ENCODE measurements at places on chromosomes 16 and 17.

GRCh38 chr16:12906271-12906670 is 4.9 kb downstream of the SHISA9 start:
- no peak for DNase-seq

GRCh38 chr17:10251212-10251948 is 53.0 kb upstream of the GAS7 start:
- DNase-seq = no peak

GRCh38 chr16:80122115-80122514 is 418.7 kb upstream of the DYNLRB2 start:
- peak; percentile 50 for DNase-seq

- DNase-seq = peak; percentile 23
These were observed 1.6 kb downstream of the ASIC2 start for GRCh38 chr17:33291248-33292200.

- DNase-seq = no peak
These were observed 35.2 kb downstream of the ARHGAP23 start for GRCh38 chr17:38463451-38463858.

- peak; percentile 75 for DNase-seq
These were observed 32.9 kb downstream of the CPSF4L start for GRCh38 chr17:73228748-73229236.

DNA sequence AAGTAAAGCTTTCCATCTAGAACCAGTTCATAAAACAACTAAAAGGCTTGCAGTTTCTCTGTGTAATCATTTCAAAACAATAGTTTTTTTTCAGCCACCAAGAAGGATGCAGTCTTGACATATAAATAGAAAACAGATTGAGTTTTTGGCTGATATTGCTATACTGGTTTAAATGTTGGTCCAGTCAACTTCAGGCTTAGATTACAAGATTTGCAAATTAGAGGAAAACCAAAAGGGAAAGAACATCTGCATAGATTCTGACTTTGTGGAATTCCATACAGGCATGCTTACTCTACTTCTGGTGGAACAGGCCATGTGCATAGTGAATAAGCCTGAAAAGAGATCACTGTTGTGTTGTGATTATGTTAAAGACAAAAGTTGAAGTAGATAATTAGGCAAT is 150.3 kb downstream of the BCAS3 start:
- peak; percentile 2 for DNase-seq

GRCh38 chr17:77375917-77376651 is 235.3 kb downstream of the SEC14L1 start:
- peak; percentile 87 for DNase-seq

DNA sequence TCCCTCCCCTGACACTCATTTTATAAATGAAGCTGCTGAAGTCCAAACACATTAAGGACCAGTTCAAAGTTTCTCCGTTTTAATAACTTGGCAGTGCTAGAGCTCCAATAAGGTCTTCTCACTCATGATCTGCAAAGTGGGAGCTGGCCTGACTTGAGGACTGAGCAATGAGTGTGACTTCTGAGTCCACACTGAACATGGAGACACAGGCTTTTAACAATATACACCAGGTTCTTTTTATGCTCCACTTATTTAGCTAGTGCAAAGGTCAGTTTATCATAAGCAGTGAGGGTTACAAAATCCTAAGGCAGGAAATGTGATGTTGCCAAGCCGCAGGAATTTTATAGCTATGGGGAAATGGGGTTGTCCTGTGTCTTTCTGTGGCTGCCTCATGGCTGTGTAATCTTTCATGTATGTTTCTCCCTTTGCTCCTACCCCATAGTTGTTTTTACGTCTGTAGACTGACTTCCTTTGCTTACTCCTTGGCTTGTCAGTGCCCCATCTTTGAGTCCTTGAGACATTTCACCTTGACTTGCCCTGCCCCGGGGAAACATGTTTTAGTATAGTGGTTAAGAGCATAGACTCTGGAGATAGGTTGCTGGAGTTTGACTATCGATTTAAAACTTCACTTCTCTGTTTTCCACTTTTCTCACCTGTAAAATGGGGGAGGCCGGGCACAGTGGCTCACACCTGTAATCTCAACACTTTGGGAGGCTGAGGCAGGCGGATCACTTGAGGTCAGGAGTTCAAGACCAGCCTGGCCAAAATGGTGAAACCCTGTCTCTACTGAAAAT is 12.2 kb upstream of the MMD start:
- DNase-seq = peak; percentile 97

GRCh38 chr16:65244787-65245186 is 122.9 kb upstream of the CDH11 start:
- DNase-seq = no peak

DNA sequence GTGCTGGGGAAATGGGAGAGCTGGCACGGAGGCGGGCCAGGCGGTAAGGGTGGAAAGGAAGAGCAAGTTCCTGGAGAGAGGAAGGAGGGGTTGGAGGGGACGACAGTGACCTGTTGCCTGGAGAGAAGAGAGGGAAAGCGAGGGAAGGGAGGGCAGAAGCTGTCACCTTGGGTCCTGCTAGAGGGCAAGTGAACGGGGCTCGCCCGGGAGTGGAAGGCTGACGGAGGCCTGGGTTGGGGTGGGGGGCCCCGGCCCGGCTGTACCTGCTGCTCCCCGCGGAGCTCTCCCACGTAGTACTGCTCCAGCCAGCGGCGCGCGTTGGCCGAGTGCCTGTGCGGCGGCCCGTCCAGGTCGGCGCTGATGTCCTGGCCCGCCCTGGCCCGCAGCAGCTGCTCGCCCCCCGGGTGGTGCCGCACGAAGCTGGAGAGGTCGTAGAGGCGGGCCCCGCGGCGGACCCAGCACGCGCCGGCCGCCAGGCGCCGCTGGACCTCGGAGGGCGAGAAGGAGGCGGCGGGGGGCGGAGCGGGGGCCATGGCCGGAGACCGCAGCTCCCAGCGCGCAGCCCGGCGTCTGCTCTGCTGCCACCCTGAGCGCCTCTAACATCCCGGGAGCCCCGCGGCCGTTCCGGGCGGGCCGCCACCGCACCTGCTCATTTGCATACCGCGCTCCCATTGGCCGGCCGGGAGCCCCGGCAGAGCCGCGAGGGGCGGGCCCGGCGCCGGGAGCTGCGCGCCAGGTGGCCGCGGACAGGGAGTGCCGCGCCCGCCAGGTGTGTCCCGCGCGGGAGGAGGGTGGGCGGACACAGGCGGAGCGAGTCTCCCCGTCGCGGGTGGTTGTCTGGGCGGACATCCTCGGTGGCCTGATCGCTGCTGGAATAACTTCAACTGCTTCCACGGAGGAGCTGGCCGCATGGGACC is at the start of gene FA2H:
Gene FA2H (minus strand): TSS at position 598 of the 917 bp plus-strand sequence. CDS start 65 bp downstream, at position 533.
- peak; percentile 6 for DNase-seq

- DNase-seq = no peak
These were observed 12.4 kb downstream of the TENT4B start for GRCh38 chr16:50165473-50165872.

GRCh38 chr16:67934306-67935100 is 2.1 kb downstream of the PSMB10 start:
- no peak for DNase-seq

DNA sequence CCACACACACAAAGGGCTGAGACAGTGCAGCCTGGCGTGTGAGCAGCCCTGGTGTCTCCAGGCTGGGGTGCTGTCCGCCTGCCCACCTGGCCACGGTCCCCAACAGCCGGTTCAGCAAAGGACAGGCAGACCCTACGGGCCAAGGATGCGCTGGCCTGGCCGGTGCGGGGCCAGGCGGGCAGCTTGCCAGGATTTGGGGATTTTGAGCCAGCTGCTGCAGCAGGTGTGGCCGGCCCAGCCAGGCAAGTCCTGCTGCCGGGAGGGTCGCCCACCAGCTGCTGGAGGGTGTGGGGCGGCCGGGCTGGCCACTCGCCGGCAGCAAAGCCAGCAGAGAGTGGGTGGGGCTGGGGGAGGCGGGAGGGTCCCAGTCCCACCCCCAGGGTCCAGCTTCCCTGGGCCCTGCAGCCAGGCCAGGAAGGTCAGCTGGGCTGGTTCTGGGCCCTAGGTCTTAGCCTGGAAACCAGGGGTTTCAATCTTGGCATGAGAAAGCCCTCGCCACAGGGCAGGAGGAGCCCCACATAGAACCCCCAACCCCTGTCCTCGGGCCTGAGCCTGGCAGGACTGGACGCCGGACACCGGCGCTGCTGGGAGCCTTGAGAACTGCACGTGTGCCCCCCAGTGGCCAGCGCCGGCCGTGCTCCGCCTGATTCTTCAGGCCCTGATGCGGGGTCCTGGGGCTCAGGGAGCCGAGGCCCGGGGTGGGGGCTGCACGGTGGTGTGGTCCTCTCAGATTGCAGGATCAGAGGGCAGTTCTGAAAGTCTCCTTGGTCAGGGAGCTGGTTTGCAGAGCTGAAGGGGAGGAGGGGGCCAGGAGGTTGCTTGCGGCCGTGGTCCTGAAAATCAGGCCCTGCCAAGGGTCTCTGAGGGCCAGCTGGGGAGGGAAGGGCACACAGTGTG is 17.6 kb upstream of the SSTR5 start:
- DNase-seq = peak; percentile 11

DNA sequence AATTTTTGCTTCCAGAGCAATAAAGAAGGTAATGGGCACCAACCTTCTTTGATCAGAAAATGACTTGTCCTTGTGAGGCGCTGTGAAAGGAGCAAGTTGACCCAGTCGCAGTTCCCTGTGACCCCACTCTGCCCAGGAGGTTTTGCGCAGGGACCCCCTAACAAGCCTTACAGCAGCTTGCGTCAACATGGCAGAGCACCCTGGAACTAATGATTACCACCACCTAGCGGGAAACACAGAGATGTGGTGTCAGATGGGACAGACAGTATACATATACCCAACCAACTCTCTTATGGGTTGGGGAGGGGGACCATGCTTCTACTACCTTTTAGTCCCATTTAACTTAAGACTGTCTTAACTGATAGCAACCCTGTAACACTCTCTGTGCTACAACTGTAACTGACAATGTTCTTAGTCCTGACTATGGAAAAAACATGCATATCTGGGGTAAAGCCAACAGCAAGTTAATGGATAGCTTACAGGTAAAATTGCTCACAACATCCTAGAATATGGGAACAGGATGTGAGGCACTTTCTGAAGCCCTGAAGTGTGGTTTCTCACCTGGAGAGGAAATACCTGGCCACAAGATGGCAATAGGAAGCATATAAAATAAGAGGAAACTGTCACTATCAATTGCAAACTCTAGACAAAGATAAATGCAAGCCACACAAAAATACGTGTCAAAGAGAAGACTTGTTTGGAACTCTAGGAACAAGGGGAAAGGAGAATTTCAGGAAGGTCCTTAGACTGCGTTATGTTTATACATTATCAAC is 3.0 kb downstream of the KARS1 start:
- DNase-seq = no peak

- DNase-seq = no peak
These were observed 65.9 kb downstream of the VPS35L start for GRCh38 chr16:19621445-19621844.

- no peak for DNase-seq
These were observed 106.8 kb downstream of the DNAH9 start for GRCh38 chr17:11705111-11705510.

- no peak for DNase-seq
These were observed 529.1 kb downstream of the HS3ST4 start for GRCh38 chr16:26220894-26221293.

GRCh38 chr17:70268383-70268782 is 99.1 kb downstream of the KCNJ2 start:
- DNase-seq = no peak

- no peak for DNase-seq
These were observed 111.8 kb downstream of the SDK2 start for GRCh38 chr17:73532421-73532901.

GRCh38 chr17:32314636-32315035 is 27.3 kb downstream of the C17orf75 start:
- no peak for DNase-seq

DNA sequence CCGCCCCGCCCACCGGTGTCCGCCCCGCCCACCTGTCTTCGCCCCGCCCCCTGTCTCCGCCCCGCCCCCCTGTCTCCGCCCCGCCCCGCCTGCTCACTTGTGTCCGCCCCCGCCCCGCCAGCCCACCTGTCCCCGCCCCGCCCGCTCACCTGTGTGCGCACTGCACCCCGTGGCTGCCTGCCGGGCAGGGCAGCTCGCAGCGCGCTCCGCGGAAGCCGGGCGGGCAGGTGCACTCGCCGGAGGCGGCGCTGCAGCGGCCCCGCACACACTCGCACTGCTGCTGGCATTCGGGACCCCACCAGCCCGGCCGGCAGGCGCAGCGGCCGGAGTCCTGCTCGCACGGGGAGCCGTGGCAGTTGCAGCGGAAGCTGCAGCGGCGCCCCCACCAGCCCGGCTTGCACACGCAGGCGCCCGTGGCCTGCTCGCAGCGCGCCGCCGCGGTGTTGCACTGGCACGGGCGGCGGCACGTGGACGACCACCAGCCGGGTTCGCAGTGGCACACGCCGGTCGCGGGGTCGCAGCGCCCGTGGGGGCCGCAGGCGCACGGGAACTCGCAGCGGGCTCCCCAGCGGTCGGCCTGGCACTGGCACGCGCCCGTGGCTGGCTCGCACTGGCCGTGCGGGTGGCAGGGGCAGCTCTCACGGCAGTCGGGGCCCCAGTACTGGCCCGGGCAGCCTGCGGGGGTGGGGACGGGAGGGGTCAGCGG is 2.1 kb downstream of the SCARF1 start:
- DNase-seq = no peak

DNA sequence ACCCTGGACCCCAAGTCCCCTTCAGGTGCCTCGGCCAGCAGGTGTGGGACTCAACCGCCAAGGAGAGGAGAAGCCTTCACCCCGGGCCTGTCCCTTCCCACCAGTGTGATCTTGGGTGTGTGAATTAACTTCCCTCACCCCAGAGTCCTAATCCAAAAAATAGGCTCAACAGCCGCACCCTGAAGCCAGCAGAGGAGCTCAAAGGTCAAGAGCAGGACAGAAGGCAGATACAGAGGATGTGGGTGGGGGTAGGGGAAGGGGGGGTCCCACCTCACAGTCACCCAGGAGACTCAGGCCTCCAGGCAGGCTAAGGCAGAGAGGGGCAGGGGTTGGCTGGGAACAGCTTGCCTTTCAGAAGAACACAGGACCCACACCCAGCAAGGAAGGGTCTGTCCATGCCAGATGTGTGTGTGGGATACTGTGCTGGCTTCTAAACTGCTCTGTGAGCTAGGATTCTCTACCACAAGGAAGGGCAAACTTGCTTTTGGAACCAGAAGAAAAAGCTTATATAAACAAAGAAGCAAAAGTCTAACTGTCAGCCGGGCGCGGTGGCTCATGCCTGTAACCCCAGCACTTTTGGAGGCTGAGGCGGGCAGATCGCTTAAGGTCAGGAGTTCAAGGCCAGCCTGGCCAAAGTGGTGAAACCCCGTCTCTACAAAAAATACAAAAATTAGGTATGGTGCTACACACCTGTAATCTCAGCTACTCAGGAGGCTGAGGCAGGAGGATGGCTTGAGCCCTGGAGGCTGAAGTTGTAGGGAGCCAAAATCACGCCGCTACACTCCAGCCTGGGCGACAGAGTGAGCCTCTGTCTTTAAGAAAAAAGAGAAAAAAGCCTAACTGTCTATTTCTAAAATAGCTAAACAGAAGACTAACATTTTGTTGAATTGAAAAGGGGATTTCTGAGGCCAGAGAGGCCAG is 4.6 kb downstream of the PIEZO1 start:
- no peak for DNase-seq

DNA sequence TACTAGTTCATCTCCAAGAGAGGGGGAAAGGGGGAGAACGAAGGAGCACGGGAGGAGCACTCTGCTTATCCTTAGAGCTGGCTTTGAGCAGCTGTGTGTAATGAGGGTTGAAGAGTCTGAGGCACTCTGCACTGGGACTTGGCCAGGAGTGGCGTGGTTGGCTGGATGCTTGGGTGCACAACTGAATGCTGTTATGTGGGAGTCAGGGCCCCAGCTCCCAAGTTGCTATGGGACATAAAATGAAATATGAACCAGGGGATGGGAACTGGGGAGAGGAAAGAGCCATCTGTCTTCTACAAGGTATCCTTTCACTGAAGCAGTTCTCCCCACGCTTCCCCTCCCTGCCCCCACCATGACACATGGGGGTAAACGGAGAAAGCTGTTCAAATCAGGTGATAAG is 105.9 kb upstream of the ANKFN1 start:
- no peak for DNase-seq

- DNase-seq = peak; percentile 87
These were observed 26.4 kb upstream of the SLC7A5 start for GRCh38 chr16:87895641-87896141.

Measured in fibroblast of skin of right quadriceps (primary cell).